A172 (cell line): ENCODE measurements at places on chromosomes 2 and 18. TPM values are rescaled to one million over a fixed set of nuclear protein-coding genes. Genes with fewer than 3 reads are reported as not detected.
A peak's percentile ranks its signal among the peaks of the same experiment; 100 is the strongest.

DNA sequence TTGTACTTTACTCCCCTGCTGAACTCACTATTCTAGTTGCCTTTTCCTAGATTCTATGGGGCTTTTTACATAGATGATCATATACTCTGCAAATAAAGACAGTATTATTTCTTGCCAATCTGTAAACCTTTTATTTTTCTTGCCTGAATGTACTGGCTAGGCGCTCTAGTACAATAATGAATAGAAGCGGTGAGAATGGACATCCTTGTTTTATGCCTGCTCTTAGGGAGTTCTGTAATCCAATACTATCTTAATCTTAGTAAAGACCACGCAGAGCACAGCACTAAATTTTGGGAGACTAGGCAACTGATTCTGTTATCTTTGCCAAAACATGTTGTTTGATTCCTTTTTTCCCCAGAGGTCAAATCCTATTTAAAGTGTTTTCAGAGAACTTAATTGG is 7.0 kb downstream of the KRCC1 start:
- DNase-seq = no peak

- DNase-seq = no peak
These were observed 131.4 kb upstream of the ID2 start for GRCh38 chr2:8550481-8550880.

GRCh38 chr2:108316461-108317258 is 28.0 kb downstream of the SULT1C2 start:
- no peak for DNase-seq

DNA sequence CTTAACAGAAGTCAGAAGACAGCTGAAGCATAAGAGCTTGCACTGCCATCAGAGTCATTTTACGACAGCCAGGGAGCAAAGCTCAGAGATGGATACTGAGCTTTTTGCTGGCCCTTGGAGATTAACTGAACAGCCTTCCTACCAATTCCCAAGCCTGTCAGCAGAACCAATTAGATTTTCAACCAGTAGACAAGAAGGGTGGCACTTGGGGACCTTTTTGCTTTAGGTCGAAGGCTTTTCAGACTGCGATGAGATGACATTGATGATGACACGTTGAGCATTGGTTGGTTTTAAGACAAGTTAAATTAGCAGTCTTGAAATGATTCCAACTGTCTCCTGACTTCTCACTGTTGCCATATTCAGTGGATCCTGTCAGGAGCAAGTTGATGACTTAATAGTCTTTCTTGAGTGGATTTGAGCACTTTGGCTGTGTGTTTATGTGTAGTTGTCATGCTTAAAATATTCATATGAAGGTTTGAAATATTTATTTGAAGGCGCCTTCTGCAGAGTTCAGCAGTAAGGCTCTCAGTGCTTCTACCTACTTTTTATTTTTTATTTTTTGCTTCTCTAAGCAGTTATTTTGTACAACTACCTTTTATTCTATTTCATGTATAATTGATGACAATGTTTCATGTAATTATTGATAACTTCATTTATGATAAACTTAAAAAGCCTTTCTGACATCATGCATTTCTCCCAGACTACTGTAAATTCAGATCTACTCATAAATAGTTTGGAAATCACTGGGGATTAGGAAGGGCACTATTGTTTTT is 256.7 kb downstream of the CAMKMT start:
- no peak for DNase-seq

- DNase-seq = no peak
These were observed 1412.0 kb upstream of the ZEB2 start for GRCh38 chr2:145931781-145932395.

GRCh38 chr2:85181134-85181631 is 48.0 kb downstream of the TCF7L1 start:
- DNase-seq = no peak

GRCh38 chr2:97740590-97741182 is 27.3 kb downstream of the ZAP70 start:
- DNase-seq = peak; percentile 23

The UGT1A7 gene
- total RNA-seq = not detected in 2 replicates

The AGXT gene
- total RNA-seq = 0.07 TPM in 1 of 2 replicates, not detected in the other

The CD8A gene
- total RNA-seq = not detected in 2 replicates

The ZAP70 gene
- total RNA-seq = not detected in 2 replicates
